Right atrium auricular region (tissue), 2 donors: ENCODE measurements at places on chromosomes 1 and 21. TPM values are rescaled to one million over a fixed set of nuclear protein-coding genes. Genes with fewer than 3 reads are reported as not detected.

DNA sequence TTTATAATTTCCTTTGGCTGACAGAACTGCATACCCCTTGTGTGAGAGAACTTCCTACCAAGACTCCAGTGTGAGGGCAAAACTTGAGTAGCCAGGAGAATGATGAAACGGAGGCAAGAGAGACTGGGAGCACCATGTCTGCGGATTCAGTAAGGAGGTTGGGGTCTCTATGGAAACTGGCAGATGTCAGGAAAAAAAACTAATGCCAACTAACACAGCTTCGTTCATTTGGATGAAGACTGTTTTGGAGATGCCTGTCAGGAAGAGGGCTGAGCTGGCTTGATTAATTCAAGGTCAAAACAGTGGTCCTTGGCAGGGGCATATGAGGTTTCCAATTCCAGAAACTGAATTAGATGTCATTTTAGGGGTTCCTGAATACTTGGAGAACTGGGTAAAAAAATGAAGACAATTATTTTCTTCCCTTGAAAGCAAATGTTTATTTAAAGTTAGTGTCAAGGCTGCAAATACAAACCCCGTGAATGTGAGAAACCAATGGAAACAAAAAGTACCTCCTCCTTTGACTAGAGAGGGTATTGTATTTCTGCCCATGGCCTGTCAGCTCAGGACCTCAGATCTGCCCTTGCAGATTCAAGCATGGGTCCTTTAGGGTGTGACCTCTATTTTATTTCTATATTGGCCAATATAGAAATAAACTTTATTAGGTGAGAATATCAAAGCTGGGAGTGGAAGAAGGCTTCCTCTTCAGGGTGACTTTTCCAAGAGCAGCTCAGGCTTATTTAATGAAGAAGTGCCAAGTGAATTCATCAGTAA, 110.5 kb downstream of the MAST2 start:
- DNase-seq = no peak

DNA sequence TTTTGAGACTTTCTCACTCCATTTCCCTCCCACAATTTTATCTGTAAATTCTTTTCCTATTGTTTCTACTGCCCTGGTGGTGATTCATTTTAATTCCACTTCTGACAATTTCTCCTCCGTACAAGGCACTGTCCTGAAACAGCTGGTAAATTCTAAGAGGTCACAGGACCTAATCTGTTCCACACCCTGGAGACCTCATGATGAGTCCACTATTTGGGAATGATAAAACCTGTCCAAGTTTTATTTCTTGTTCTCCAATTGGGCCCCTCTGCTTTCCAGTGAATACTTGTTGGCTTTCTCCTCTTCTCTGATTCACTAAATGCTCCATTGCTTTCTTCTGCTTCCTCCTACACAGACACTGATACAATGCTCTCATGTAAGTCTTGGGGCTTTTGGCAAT, 343.1 kb upstream of the DUSP10 start:
- DNase-seq = no peak

DNA sequence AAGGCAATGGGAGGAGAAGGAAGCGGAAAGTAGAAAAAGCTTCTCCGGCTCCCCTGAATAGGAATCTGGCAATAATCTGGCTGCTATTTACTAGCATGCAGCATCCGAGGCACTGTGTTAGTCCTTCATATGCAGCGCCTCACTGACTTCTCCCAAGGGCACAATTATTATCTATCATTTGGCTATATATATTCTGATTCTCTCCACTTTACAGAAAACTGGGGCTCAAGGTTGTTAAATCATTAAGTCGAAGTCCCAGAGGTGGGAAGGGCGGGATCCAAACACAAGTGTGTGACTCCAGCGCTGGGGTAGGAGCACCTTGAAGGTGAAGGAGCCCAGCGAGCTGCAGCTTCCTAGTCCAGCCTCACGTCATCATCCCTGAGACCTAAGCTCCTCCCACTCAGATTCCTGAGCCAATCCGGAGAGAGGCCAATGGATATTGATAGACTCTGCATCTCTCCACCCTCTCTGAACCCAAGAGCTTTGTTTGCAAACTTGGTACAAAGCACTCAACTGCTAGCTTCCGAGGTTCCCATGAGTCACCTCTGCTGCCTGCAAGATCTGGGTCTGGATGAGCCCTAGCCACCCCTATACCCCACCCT, 16.6 kb upstream of the EYA3 start:
- no peak for DNase-seq

Gene FTCD
- 0.24 TPM for total RNA-seq

DNA sequence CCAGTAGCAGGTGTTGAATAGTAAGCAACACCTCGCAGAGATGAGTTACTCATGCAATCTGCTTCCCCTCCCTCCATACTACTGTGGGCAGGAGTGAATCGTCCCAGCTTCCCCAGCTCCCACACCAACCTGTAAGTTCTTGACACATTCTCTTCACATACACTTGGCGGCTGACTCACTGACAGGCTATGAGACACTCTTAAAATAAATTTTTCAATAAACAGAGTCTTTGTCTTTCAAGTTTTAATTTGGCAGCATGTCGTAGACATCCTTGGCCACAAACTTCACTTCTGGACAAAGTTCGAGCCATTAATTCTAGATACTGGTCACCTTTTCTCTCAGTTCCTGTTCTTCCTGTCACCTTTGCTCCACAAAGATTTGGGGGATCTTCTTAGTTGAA, 290.7 kb downstream of the TM2D1 start:
- no peak for DNase-seq

DNA sequence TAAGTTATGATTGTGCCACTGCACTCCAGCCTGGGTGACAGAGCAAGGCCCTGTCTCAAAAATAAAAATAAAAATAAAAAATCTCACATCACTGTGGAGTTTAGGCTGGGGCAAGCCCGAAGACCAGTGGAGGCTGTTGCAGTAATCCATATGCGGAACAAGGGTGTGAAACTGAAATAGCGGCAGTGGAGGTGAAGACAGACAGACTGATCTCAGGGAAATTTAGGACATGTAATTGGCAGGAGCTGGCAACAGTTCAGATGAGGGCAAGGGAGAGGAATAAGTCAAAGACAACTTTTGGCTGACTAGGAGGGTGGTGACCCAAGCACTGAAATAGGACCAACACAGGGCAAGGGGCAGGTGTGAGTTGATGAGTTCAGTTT, 8.4 kb downstream of the ARMH1 start:
- DNase-seq = no peak
